ENCODE measurements at places on chromosomes 3 and 15.

GRCh38 chr15:42378011-42378410, 18.7 kb downstream of the CAPN3 start:
- DNase-seq = no peak

- no peak for DNase-seq
These were observed 27.6 kb upstream of the FOXP1 start for GRCh38 chr3:71611099-71611498.

GRCh38 chr15:85422607-85423006, 42.2 kb downstream of the AKAP13 start:
- no peak for DNase-seq

- DNase-seq = no peak
These were observed 12.6 kb downstream of the PTH1R start for GRCh38 chr3:46890132-46890531.

DNA sequence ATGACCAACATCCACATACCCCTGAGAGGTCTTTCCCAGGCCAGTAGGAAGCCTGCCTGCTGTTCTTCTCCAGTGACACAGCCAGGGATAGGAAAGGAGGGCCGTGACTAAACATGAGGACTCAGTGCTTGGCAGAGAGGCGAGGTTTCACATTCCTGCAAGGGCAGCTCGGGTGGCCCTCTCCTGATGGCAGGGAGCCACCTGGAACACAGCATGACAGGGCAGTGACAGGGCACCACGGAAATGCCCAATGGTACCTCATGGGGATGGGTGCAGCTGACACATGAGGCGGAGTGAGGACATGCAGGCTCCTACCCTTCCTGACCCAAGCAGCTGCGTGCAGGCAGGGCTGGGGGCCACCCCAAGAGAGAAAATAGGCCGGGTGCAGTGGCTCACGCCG, 7.4 kb upstream of the TGM5 start:
- DNase-seq = no peak

DNA sequence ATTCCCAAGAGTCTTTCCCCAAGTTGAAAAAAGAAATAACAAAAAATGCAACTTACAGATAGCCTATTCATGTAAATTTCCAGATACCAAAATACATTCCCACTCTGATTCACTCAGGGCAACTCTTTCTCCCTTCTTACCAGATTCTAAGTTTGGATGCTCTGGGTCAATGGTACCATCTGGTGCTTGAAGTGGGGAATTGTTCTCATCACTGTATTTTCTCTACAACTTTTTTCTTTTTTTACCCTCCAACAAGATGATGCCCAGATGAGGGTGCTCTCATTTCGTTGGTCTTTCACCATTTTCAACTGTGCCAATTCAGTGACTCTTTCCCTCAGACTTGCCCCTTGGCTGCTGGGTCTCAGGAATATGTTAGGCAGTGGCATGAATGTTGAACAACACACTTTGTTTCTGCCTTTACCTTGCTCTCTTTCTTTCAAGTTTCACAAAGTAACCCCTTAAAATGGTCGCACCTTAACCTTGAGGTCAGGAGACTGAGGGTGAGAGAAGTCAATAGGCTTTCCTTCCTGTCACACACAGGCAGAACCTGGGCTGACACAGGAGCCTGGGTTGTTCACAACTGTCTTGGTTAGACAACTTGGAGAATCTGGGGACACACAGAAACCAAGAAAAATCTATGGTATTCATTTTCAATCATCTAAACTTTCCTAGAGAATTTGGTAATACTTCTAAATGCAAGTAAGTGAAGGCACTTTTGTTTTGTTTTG, 330.7 kb upstream of the SLCO3A1 start:
- DNase-seq = no peak

- DNase-seq = no peak
These were observed 153.8 kb downstream of the MTHFS start for GRCh38 chr15:79743032-79743431.

DNA sequence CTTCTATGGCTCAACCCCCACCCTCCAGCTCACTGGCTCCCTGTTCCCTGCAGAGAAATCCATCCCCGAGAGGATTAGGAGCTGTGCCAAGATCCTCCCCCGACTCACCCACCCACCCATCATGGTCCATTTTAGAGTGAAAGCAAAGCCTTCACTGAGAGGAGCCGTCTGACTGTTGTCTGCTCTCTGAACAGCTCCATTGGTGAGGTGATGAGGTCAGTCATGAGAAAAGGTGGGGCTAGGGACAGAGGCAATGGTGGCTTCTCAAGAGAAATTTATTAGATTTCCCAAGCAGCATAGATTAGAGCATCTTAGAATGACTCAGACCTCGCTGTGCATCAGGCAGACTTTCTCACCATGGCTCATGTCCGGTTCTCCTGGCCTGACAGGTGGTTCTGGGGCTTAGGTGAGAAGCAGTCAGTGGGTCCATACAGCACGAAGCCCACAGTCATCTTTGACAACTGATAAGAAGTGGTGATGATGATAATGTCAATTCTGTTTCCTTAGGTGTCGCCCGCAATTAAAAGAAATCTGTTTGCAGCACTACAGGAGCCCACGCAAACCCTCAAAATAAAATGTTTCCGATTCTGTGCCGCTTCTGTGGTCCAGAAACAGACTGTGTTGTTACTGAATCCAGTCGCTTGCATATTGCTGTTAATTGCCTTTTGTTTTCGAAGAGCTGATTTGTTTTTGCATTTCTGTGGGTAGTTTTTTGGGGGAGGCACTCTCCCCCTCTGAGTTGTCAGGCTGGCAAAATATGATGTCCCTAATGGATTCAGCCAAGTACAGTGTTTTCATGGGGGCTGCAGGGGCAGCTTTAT, 24.8 kb upstream of the RHO start:
- no peak for DNase-seq

- DNase-seq = no peak
These were observed 13.4 kb downstream of the KLF13 start for GRCh38 chr15:31340047-31340446.

DNA sequence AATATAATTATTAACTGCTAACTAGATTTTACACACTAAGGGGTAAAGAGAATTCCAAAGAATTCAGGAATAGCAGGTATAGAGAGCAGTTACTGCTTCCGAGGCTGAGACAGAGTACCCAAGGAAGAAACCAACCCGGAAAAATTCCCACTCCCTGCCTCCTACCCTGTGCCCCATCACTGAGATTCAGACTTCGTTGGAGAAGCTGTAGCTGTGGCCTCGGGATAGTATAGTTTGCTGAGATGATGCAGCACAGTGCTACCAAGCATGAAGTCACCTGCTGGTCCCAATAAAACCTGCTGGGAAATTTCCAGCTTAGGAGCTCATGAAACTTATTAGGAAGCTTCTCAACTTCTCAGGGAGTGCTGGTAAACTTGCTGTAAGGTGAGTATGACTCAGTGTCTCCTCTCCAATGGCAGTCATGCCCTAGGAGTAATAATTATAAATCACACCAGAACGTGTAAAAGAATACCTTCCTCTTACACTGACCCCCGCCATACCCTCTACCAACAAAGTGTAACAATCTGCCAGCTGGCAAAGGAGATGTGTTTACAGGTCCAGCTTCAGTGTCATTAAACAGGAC, 215.2 kb upstream of the ROBO2 start:
- no peak for DNase-seq

GRCh38 chr3:96182756-96183155, 631.6 kb upstream of the EPHA6 start:
- DNase-seq = no peak

GRCh38 chr3:168186293-168186983, 90.7 kb upstream of the GOLIM4 start:
- no peak for DNase-seq

- DNase-seq = no peak
These were observed 828.5 kb upstream of the NECTIN3 start for GRCh38 chr3:110243081-110243480.

DNA sequence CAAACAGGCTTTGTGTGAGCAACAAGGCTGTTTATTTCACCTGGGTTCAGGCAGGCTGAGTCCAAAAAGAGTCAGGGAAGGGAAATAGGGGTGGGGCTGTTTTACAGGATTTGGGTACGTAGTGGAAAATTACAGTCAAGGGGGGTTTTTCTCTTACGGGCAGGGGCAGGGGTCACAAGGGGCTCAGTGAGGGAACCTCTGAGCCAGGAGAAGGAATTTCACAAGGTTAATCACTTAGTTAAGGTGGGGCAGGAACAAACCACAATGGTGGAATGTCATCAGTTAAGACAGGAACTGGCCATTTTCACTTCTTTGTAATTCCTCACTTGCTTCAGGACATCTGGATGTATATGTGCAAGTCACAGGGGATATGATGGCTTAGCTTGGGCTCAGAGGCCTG, 1592.8 kb upstream of the GBE1 start:
- DNase-seq = no peak

GRCh38 chr15:89419370-89419984, 76.9 kb downstream of the RHCG start:
- no peak for DNase-seq

DNA sequence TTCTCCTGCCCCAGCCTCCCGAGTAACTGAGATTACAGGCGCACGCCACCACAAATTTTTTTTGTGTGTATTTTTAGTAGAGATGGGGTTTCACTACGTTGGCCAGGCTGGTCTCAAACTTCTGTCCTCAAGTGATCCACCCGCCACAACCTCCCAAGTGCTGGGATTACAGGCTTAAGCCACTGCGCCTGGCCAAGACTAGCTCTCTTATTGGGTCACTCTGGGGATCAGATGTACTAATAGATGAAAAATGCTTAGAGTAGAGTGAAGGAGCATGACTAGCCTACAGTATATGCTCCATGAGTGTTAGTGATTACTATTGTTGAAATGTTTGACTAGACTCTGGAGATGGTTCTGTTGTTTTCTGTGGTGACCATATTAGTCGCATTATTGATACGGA, 21.8 kb downstream of the RARB start:
- DNase-seq = no peak

GRCh38 chr15:57114070-57114469, 195.6 kb downstream of the TCF12 start:
- no peak for DNase-seq
